ENCODE measurements at places on chromosomes 2 and 18.
A peak's percentile ranks its signal among the peaks of the same experiment; 100 is the strongest.

DNA sequence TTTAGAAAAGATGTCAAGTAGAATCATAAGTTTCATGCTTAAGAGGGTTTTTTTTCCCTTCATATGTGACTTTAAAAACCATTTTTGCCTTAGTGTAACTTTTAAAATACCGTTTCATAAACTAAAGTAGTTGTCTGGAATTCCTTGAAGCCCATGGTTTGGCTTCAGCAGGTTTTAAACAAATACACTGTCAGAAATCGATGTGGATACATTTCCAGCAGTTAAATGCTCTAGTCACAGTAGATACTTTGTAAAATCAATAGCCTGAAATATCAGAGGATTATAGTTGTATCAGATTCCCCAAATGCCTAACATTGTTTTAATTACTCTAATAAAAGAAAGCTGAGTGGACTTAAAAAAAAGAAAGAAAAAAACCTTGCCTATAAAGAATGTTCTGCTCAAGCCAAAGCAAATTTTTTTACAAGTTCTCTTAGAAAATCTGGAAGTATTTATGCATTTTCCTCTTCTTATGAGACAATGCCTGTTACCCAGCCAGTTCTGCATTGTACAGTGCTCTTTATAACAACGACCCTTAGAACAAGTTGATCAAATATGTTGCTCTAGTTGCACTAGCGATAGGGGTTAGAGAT, 260.5 kb downstream of the LTBP1 start:
- no peak for DNase-seq

DNA sequence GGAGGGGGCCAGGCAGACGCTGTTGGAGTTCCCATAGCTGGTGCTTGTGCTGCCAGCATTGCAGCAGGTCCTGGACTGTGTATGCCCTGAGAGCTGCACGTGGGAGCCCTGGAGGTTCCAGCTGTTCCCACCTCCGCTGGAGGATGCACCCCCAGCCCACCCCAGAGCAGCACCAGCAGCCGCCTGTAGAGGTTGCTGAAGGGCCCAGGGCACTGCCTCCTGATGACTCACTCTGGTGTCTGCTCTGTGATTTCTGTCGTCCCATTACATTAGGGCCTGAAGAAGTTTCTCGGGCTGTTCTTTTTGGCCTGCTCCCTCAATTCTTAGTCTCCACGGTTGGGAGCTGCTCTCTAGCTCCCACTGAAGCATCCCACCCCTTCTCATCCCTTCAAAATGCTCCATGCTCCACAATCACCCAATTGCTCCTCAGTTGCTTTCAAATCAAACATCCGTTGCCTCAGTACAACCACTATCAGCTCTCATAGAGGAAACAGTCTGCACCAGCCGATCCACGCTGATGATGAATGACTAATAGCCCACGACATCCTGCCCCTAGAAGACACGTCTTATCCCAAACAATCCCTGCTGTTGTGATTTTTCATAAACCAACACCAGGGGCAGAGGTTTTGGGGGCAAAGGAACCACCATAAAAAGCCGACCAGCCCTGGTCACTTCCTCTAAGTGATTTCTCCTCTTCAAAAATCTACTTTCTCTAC, 65.2 kb upstream of the RNF152 start:
- no peak for DNase-seq

DNA sequence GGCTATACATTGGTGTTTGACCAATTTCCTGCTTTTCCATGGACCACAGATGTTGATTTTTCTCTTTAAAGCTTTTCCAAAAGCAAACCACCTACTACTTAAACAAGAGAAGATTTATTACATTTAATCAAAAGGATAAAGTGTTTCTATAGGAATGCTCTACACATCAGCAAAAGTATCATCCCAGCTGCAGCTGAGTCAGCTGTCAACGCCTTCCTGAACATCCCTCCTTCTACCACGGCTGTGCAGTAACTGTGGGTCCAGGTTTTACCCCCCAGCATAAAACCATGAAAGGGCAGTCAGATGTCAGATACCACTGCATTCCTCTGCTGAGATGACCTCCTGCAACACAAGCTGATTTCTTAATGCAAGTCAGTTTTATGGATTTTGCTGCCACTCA, 524.5 kb upstream of the MEX3C start:
- no peak for DNase-seq

GRCh38 chr2:96134421-96134820, 3.9 kb downstream of the ASTL start:
- DNase-seq, result no peak

GRCh38 chr2:86204458-86204857, 5.2 kb downstream of the MRPL35 start:
- no peak for DNase-seq

GRCh38 chr18:47970664-47971531, 40.4 kb upstream of the SMAD2 start:
- DNase-seq, result peak; percentile 86

- peak; percentile 51 for DNase-seq
These were observed 42.3 kb downstream of the SLC4A1AP start for GRCh38 chr2:27705851-27706622.

Measured in KBM-7 (cell line).